ENCODE measurements at places on chromosomes 16 and 17.

GRCh38 chr17:83101805-83102480 is 22.5 kb downstream of the METRNL start:
- DNase-seq: no peak

- DNase-seq: no peak
These were observed 5.6 kb downstream of the RUNDC3A start for GRCh38 chr17:44314031-44314430.

- no peak for DNase-seq
These were observed 2.4 kb upstream of the PERCC1 start for GRCh38 chr16:1428511-1428910.

DNA sequence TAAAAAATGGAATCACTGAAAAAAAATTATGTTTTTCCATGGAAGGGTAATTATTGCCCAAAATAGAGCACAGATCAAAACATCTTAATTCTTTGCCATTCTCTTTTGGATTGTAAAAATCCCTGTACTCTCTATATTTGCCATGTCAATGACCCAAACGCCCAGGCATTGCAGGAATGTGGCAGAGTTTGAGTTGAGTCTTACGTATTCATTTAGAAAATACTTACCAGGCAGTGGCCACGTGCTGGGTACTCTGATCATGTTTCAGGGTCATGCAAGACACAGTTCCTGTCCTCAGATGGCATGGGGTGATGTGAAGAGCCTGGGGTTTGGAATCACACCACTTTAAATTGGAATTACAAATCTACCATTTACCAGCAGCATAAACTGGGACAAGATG is 267.7 kb downstream of the ABCC12 start:
- no peak for DNase-seq

DNA sequence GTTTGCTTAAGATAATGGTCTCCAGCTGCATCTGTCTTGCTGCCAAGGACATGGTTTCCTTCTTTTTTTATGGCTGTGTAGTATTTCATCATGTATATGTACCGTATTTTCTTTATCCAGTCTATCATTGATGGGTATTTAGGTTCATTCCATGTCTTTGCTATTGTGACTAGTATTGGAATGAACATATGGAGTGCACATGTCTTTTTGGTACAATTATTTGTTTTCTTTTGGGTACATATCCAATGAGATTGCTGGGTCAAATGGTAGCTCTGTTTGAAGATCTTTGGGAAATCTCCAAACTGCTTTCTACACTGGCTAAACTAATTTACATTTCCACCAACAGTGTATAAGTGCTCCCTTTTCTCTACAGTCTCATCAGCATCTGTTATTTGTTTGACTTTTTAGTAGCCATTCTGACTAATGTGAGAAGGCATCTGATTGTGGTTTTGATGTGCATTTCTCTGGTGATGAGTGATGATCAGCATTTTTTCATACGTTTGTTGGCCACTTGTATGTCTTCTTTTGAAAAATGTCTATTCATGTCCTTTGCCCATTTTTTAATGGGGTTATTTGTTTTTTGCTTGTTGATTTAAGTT is 66.2 kb downstream of the TNFRSF13B start:
- no peak for DNase-seq

DNA sequence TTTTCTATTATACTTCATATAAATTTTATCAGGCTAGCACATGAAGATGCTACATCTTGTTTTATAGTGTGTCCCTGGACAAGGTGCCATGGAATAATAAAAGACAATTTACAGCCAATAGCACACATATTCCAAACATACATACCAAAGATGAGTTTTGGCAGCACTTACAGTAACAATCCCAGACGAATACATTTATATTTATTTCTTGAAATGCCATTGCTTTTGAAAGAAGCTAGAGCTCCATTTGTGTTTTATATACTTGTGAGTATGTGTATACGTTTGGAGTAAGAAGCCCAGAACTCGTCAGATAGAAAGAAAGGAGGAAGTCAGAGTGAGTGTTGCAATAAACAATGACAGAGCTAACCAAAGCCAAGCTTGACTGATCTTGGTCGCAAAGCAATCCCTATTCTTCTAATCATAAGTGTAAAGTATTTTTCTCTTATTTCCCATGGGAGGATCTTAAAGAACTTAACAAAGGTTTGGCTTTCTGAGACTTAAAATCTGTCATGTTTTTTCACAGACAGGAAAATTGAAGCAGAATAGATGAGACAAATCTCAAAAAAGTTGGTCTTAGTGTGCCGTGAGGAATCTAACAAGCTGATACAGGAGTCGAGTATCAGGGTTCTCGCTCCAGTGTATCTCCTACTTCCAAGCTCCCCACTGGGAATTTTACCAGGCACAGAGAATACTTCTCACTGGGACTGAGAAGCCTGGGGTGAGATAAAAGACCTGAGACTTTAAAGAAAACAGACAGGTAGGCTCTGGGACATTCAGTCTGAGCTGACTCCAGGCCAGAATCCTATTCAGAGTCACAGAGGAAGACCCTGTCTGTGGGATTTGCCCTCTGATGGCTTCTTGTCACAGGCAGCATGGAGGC is 175.4 kb downstream of the AATF start:
- no peak for DNase-seq

DNA sequence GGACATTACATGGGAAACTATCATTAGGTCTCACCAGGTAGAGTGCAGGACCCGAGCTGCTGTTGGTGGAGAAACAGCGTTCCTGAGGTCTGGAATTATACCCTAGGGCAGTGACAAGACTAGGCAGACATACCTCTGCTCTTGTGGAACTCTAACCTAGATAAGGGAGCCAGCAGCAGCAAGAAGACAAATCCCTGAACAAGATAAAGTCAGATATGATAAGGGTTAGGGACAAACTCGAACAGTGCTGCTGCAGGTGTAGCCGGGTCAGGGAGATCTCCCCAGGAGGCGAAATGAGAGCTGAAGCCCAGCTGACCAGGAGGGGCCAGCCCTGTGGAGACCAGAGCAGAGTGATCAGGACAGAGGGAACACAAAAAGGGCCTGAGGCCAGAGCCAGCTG is 34.7 kb downstream of the ARSG start:
- no peak for DNase-seq

- DNase-seq: no peak
These were observed 18.9 kb downstream of the CYB5D2 start for GRCh38 chr17:4161967-4162305.

DNA sequence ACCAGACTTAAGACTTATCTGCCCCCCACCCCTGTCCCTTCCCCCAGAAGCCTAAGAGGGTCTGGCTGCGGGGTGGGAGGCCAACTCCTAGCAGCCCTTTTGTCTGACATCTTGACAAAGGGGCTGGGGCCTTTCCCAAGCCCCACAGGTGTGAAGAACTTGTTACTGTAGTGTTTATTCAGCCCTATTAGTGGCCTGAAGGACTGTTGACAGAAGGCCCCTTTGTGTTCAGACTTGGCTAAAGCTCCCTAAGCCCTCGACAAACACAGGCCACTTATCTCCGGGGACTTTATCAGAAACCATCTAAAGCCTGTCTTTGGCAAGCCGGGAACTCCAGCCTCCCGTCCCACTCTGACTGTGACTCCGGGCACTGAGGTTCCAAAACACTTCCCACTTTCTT is 129.8 kb downstream of the NTN1 start:
- DNase-seq: no peak

DNA sequence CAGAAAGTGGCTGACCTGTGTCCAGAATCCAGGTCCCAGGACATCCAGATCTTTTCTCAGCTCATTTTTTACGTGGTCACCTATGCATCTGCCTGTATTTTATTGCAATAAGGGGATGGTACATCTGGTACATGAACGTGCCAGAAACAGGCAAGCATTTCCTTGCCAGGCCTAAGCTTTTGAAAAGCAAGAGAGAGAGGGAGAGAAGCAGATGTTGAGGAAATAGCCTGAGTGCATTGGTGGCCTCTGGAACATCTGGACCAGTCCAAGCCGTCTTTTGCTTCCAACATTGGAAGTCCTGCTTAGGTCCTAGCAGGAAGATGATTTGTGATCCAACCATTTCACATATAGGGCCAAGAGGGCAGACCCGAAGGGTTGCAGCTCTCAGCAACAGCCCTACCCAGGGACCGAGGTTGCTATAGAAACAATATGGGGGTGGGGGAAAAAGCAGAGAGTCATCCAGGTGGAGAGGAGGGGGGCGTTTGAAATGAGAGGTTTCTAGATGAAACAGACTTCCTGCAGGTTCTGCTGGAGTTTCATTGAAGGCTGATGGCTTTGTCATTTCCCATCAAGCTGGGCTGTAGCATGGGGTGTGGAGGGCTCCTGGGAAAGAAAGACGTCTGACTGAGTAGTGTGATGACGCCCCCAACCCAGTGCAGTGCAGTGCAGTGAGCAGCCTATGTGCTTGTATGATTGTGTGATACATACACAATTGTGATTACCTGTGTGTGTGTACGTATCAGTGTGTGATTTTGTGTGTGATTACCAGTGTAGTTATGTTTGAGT is 61.6 kb downstream of the SHISA6 start:
- no peak for DNase-seq

DNA sequence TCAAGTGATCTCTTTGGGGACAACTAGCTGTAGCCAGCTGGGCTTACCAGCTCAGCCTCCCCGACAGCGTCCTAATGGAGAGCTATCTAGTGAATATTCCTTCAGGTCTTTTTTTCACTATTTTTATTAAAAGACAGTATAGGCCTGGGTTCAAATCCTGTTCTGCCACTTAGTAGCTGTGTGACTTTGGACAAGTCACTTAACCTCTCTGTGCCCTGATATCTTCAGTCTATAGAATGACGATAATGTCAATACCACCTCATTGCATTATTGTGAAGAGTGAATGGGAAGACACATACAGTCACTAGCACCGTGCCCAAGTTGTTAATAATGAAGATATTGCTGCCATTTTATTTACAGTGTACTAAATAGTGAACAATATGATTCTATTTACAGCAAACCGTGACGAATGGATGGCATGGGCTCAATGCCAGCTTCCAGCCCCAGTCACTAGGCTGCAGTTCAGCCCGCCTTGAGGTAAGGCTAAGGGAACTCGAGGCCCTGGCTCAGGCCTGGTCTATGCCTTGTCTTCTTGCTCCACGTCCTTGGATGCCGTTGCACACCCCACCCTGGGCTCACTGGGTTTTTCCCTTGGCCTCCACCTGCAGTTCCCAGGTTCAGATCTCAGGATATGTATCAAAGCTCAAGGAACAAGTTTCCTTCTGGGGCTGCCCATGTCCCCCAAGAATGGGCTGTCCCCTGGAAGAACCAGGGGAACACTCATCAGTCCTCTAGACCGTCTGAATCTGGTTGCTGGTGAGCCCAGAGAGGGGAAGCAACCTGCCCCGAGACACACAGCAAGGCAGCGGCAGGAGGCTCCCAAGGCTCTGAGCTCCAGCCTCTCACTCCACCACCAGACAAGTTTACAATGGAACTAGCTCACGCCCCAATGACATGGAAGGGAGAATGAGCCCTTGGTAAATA is 95.4 kb upstream of the TNRC6C start:
- DNase-seq: no peak

DNA sequence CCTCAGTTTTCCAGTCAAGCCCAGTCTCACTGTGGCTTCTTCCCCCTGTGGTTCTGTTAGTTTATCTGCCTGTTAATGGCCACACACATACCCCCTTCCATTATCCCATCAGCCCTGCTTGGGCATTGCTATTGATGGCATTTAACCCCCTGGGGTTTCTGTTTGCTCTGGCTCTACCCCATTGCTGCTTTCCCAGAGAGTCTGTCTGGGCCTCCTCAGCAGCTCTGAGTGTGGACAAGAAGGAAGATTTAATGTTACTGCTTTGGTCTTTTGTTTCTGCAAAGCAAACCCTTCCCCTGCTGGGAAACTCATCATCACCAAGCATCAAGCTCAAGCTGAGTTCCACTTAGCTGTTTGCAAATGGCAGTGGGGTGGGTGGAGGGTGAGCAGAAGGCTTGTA is 162.7 kb downstream of the CCT6B start:
- DNase-seq: no peak

GRCh38 chr17:73133911-73134649 is 30.7 kb upstream of the SSTR2 start:
- DNase-seq: no peak

DNA sequence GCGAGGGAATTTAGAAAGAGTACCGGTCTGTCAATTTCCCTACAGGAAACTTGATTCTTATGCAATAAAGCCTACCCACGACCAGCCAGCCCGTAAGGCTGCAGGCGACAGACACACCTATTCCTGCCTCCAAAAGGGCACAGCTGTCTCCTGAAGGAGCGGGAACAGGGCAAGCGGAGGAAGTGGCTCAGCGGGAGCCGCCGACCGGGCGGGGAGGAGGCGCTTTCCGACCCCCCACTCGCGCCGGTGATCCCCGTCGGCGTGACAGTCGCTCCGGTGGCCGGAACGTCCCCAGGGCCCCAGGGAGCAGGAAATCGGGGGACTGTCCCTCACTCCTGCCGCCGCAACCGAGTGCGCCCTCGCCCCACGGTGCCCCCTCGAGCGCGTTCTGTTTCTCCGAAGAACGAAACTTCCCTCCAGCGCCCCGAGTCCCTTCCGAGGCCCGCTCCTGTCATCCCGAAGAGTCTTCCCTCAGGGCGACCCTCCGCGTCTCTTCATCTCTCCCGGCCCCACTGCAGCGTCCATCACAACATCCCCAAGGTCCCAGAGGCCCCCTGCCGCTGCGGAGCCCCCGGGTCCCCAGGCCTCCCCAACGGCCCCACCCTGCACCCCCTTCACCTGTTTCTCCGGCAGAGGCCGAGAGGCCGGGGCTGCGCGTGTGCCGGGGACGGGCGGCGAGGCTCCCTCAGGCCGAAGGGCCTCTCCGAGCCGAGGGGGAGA is 421 bp downstream of the STAT3 start:
- peak; percentile 11 for DNase-seq

DNA sequence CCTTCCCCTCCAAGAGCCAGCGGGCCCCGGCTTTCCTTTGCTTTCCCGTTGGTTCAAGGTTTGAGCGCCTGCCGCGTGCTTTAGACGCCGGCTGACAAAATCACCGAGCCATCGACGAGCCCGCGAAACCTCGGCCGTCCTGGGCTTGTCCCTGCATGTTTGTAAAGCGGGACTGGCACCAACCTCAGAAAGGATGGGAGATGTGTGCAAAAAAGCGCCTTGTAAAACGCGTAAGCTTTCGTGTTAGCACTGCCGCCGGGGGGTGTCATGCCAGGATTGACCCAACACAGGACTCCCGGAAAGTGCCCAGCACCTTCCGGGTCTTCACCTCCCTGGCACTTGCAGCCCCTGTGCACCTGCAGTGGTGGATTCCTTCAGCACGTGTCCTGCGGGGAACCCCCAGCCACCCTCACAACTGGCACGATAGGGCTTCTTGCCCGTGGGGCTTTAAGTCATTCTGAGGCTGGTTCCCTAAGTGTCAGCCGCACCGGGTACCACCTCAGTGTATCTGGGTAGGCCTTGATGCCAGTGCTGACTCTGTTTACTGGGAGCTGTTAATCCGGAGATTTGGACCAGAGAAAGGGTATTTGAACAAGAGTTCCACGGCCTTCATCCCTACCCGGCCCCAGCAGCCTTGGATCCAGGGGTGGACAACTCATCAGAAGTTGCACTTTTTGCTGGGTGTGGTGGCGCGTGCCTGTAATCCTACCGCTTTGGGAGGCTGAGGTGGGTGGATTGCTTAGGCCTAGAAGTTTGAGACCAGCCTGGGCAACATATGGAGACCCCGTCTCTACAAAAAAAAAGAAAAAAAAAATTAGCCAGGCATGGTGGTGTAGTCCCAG is 817 bp downstream of the NDUFAF8 start:
- DNase-seq: no peak

Measured in T-helper 22 cell (primary cell).